ENCODE measurements at places on chromosomes 1 and 21.

GRCh38 chr1:115727706-115728249, 40.7 kb downstream of the CASQ2 start:
- DNase-seq = no peak

- DNase-seq = no peak
Observed at GRCh38 chr1:3924825-3925220, 24.8 kb upstream of the C1orf174 start.

GRCh38 chr1:10979483-10979920, 33.0 kb upstream of the TARDBP start:
- no peak for DNase-seq

GRCh38 chr1:67256291-67257172, 51.1 kb upstream of the IL12RB2 start:
- DNase-seq = no peak

GRCh38 chr1:21814241-21814918, 2.3 kb downstream of the LDLRAD2 start:
- DNase-seq = peak; percentile 9

DNA sequence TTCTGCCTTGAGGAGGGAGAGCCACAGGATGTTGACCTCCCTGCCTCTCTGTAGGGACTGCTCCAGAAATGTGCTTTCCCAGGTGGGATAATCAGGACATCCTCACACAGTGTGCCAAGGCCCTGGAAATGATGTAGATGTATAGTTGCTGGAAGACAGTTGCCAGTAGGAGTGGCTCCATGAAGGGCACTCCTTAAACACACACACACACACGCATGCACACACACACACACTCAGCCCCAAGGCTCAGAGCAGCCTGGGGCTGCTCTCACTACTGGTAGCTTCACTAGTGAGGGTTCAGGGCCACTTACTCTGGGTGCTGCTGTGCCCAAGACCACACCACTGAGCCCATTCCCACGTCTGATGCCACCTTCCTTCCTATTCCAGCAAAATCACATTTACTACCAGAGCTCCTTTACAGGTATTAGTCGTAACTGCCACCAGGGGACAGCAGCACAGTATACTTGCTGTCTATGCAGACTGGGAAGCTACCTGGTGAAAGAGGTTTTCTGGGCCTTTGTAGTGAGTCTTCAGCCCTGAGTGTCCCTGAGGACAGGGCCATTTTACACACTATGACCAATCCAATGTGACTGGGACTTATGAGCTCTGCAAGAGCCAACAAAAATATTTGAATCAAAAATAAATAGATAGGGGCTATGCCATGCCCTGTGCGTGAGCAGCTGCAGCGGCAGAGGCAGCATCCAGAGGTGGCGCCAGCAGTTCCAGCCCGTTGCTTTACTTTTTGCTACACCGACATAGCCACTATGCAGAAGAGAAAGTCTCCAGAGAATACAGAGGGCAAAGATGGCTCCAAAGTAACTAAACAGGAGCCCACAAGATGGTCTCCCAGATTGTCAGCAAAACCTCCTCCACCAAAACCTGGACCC, 15.0 kb downstream of the CRNN start:
- no peak for DNase-seq

DNA sequence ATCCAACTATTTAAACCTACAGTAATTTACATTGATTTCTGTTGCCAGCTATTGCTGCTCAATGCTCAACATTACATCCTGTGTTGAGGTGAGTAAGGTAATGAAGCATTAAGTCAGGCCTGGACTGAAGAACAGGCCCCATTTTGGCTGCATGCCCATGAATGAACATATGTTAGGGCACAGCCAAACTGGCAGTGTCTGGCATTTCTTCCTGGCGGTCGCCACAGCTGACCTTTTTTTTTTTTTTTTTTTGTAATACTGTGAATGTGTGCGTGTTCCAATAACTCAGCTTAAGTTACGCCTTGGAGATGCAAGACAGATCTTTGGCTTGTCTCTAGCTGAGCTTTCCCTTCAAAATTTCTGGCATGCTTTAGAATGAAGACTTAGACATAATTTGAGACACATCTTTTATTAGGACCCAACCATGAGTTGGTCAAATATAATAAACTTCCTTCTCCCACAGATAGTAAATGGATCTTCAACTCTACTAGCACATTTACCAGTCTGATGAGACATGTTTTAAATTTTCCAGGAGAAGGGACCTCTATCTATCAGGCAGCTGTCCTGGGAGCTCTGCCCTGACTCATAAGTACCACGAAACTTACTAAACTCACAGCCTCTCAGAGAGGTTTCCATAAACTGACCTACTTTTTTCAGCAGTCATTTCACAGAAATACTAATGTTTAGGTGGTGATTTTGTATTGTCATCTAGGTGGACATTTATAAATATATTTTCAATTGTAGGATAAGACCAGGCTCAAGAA, 341.1 kb upstream of the RUNX1 start:
- DNase-seq = no peak

DNA sequence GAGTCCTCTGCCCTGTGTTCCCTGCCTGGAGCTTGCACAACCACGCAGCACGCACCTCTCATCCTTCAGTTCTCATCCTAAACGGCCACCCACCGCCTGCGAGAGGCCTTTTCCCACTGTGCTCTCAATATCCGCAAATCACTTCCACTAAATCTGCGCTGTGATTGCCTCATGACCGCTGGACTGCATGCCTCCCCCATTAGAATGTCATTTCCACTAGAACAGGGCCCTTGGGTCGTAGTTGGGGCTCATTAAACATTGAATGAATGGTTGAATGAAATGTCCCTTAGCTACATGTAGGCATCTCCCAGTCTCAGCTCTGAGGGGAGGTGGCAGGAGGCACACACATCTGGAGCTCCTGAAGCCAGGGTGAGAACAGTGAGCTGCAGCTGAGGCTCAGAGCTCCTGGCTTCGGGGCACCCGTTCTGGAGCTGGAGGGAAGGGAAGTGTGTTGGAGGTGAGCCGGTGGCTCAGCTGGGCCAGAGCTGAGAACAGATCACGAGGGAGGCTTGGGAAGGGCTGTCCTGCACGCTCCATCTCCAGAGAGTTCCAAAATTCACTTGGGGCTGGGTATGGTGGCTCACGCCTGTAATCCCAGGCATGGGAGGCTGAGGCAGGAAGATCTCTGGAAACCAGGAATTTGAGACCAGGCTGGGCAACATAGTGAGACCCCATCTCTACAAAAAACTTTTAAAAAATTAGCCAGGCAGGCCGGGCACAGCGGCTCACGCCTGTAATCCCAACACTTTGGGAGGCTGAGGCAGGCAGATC, 30.4 kb downstream of the TMEM201 start:
- no peak for DNase-seq

DNA sequence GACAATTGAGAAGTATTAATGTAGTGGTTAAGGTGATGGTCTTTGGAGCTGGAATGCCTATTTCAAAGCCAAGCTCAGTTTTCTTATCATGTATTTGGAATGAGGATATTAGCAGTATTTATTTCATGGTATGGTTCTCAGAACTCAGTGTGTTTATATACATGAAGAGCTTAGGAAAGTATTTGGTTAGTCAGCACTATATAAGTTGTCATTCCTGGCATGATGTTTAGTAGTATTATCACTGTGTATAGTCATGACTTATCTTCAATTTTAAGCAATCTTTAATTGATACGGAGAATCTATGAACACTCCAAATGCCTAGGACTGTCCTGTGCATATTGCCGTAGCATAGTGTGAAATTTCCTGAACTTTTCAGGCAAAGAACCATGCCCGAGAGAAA, 501.9 kb upstream of the USP24 start:
- no peak for DNase-seq

- DNase-seq = no peak
Observed at GRCh38 chr1:34713443-34713842, 41.4 kb upstream of the GJB5 start.

- DNase-seq = no peak
Observed at GRCh38 chr1:68287241-68287640, 54.9 kb upstream of the WLS start.

DNA sequence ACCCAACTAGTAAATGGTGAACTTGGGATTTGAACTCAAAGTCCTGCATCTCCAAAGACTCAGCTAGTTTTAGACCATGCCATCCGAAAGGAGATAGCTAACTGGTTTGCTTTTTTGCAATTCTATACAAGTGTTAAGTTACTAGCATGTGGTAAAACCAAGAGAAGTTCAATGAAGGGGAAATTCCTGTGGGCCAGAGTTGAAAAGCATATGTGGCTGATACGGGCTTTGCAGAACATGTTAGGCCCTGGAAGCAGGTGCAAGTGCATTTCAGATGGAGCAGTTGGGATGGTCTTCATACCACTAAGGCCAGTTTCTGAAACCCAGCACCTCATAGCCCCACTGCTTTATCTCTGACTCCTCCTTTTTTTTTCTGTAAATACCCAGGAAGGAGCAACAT, 620.9 kb downstream of the PLPP3 start:
- DNase-seq = no peak

- no peak for DNase-seq
Observed at GRCh38 chr1:100704473-100704872, 15.1 kb upstream of the VCAM1 start.

GRCh38 chr1:201557572-201557958, 18.6 kb downstream of the NAV1 start:
- no peak for DNase-seq

GRCh38 chr1:185376840-185377635, 60.0 kb upstream of the IVNS1ABP start:
- no peak for DNase-seq

DNA sequence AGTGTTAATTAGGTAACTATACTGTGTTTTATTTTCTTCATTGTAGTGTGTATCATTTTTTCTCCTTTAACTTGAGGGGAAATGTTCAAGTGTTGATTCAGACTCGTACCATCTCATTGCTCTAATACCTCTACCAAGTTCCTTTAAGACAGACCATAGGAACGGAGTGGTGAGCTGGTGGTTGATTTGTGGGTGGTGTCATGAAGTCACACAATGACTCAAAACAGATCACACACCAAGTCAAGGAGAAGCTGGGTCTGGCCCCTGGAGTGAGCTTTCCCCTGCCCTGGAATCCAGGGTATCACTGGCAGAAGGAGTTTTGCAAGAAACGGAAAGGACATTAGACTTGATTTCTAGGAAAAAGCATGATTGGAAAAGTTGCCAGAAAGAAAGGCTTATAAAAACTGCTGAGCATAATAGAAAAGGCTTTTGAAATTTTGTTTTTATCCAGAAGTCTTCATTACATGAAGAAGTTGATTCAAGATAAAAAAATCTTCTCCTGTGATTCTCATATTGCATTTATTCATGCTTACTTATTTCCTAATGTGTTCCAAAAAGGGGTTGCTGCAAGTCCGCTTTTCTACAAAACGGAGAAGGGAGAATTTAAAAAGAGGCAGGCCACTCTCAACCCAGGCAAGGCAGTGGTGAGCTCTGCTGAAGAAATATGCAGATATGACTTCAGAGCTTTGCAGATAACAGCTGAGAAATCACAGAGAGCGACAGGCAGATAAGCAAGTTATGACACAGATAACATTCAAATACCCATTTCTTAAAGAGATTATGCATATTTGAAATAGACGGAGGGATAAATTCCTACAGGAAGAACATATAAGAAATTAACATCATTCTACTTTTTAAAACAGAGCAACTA, 79.7 kb downstream of the TBX19 start:
- peak; percentile 20 for DNase-seq

DNA sequence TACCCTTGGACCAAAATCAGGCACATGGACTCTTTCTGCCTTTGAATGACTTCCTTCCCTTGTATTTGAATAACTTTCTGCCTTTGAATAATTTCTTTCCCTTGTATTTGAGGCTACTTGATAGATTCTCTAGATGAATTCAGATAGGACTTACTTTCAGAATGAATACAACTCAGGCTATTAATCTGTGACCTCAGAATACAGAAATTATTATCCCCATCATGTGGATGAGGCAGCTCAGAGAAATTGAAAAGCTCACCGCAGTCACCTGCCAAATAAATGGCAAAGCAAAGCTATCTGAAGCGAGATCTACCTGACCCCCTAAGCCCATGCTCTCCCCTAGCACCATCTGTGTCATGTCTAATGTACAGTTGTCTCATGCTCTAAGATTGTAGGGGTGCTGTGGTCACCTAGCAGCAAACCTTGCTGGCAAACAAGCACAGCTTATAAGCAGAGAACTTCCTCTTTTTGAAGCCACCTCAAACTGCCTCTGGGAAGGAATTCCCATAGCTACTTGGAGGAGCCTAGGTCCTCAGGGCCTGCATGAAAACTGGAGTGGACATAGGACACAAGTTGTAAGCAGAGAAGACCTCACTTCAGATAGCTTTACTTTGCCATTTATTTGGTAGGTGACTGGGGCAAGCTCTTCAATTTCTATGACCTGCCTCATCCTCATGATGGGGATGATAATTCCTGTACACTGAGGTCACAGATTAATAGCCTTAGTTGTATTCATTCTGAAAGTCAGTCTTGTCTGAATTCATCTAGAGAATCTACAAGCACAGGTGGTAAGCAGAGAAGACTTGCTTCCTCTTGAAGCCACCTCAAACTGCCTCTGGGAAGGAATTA, 66.1 kb downstream of the FASLG start:
- no peak for DNase-seq

DNA sequence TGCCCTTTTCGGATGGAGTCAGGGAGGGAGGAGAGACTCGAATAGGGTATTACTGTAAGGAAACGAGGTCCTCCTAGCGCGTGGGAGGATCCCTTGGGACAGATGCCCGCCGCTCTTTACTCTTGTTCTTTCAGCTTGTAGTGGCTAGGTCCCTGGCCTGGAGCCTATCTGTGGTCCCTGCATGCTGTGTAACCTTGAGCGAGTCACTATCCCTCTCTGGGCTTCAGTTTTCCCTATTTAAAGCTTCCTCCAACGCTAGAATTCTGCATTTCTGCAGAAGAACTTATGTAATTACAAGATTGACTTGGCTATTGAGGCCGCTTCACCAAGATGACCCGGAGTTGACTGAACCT, 744 bp downstream of the MIER1 start:
- DNase-seq = no peak

- DNase-seq = no peak
Observed at GRCh38 chr1:2050461-2050792, 216 bp downstream of the PRKCZ start.

DNA sequence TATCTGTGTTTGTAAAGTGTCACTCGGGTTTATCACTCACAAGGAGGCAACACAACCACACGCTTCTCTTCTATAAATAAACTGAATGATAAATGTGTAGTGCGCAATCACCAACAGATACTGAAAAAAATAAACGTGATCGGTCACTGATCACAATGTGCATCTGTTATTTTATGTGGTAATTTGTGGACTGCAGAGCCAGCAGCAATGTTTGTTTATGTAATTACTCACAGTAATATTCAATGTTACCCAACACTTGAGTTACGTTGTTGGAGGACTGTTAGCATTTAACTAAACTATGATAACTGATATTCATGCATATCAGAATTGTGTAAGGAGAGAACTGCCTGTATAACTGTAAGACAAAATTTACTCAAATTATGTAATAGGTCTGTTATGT, 129.6 kb downstream of the USH2A start:
- DNase-seq = no peak

DNA sequence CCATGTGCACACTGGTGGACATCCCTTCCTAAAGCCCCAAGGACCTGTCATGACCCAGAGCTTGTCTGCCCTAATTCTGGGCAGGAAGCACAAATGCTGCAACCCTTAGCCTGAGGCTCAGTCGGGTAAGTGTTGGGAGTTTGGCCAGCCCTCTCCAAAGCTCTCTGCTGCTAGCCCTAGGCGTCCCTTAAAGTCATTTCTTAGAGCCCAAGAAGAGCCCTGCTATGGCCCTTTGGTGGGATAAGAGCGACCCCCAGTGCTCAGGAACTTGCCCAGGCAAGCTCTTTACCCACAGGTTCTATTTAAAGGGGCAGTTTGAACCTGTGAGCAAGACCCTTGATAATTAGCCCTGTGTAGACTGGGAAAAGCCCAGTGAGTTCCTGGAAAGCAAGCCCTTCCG, 356.8 kb downstream of the RRAGC start:
- DNase-seq = no peak

Data from activated gamma-delta T cell treated with anti-CD3 and anti-CD28 coated beads, Interleukin-2, amount 50 U/mL, for 16 hours (primary cell).